ENCODE measurements at places on chromosomes 7 and 10.

- no peak for DNase-seq
These were observed 143.3 kb upstream of the AGK start for GRCh38 chr7:141407893-141408292.

- DNase-seq: no peak
These were observed 551 bp downstream of the IFIT1 start for GRCh38 chr10:89392974-89393373.

- DNase-seq: no peak
These were observed 1159.0 kb downstream of the TYW1 start for GRCh38 chr7:68155676-68156075.

DNA sequence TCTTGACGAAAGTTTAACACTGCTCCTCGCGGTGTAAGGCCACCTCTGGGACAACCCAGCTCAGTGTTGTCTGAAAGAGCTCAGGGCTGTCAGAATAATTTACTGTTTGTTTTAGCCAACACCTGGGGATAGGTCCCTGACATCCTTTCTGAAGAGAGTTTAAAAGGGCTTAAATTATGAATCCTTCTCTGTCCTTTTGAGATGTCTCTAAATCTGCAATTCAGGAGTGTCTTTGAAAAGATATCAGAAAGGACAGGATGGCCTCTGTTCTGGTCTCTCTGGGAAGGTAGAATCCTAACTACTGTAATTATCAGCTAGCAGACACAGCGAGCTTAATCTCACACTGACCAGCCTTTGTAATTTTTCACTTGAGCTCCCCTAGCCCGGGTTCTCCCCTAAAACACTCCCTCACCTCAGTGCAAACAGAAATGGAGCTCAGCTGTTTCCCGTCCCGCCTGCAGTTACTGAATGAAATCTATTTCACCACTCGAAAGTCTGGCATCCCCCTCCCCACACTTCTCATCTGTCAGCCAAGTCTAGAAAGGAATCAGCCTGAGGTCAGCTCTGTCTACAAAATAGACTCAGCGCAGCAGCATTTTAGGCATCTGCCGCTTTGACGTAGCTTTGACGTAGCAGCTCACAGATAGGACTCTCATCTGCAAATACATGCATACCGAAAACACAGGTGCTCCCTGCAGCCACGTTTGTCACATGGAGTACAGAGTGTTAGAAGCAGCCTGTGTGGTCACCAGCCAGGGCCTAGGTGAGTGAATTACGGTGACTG lies 4.8 kb downstream of the DYNC2I1 start:
- DNase-seq: no peak

DNA sequence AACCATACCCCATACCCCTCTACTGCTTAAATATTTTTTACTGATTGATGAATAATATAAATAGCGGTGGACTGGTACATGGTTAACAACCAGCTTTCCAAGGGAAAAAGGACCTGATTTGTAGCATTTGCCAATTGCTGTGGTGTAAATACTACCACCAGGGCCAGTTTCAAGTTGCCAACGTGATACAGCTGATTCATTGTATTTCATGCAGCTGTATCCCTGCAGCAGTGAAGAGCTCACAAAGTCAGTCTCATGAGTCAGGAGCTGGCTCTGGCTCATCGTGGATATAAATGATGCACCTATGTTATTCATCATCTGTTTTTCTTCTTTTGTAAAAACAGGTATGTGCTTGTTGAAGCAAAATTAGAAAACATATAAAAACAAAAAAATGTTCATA lies 15.2 kb downstream of the CALML5 start:
- no peak for DNase-seq

GRCh38 chr10:6721480-6721879 lies 141.4 kb upstream of the PRKCQ start:
- DNase-seq: peak; percentile 85

GRCh38 chr7:29091715-29092114 lies 54.6 kb downstream of the CPVL start:
- DNase-seq: no peak

DNA sequence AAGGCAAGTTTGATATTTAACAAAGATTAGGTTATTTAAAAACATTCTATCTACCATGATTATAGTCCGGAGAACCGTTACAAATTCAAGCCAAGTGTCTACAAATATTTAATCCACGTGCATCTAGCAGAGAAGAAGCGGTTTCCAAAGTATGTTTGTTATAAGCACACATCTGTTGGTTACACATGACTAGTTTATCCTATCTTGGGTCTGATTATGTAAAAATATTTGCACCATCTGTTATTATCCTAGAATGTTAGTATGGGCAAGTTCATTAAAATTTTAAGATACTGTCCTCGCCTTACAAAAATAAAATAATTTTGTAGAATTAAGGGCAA lies 289.2 kb upstream of the VSTM2A start:
- no peak for DNase-seq

All from amniotic stem cell (primary cell).